ENCODE measurements at places on chromosomes 12 and 14.

DNA sequence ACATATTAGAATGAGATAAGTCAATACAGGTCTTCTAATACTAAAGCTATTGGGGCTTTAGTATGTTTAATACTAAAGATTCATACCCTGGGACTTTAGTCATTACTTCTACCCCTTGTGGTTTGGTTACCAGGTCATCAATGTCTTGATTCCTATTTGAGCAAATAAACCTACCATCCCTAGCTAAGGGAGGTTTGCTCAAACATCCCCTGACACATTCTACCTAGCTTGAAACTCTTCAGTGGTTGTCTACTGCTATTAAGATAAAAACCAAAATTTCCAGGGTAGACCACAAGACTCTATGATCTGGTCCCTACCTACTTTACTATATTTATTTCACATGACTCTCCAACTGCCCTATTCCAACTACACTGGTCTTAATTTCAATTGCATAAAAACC is 7.3 kb upstream of the C2CD5 start:
- no peak for DNase-seq

DNA sequence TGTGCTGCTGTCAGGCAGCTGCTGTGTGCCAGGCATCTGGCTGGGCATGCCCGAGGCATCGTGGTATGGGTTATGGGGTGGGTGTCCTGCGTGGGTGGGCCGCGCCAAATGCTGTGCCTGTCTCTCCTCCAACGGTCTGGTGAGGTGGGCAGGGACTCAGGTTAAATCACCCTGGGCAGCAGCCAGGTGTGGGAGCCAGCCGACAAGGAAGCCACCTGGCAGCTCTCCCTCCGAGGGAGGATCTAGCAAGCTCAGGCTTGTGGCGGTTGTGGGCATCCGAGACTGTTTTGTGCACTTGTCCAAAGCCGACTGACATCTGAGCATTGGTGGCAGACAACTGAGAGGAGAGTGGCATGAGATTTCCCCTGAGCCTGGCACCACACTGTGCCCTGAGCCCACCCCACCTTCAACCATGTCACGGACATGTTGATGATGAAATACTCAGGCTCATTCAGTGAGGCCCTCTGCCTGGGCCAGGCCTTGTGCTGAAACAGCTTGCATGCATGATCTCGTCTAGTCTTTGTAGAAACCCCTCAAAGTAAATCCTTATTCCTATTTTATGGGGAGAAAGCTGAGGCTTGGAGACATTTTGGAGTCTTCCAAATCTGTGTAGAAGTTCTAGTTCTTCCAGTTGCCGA is 181.8 kb upstream of the MYL2 start:
- DNase-seq: no peak

GRCh38 chr14:95092723-95093122 is 64.6 kb downstream of the DICER1 start:
- DNase-seq: no peak

DNA sequence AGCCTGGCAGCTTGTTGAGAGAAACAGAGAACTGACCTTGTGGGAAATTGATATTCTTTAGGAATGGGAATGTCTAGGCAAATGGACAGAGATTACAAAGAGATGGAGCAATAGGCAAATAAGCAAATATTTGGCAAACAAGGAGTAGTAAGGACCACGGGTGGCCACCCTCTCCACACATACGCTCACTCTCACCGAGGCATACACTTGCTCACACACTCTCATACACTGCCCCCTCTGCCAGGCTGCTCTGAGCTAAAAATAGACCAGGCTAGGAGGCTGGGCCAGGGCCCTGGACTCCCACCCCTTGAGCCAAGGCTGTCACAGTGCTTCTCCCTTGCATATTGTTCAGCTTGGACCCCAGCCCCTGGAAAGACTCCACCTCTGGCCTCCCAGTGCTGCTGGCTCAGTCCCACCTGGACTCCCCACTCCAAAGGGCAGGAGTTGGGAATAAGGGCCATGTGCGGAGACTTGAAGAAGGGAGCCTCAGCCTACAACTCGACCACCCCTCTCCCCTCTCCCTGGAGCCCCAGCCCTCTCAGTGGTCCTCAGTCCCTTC is 1.1 kb downstream of the PPP1R1A start:
- no peak for DNase-seq

DNA sequence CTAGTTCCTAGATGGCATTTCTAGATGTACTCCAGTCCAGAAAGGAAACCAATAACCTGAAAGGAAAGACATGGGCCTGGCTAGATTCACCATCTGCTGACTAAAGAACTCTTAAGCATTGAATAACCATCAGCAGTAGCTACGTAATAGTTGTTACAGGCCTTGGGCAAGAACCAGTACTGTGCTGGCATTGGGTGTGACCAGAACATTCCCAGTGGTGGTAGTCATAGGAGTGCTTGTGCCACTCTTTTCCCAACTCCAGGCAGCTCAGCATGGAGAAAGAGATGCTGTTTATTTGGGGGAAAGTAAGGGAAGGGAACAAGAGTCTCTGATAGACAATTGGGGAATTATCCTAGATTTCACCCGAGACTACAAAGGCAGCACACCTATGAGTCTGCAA is 333.3 kb downstream of the SLC16A7 start:
- no peak for DNase-seq

Measured in urinary bladder (tissue), 4 donors.